ENCODE measurements at places on chromosomes 6 and 20.

DNA sequence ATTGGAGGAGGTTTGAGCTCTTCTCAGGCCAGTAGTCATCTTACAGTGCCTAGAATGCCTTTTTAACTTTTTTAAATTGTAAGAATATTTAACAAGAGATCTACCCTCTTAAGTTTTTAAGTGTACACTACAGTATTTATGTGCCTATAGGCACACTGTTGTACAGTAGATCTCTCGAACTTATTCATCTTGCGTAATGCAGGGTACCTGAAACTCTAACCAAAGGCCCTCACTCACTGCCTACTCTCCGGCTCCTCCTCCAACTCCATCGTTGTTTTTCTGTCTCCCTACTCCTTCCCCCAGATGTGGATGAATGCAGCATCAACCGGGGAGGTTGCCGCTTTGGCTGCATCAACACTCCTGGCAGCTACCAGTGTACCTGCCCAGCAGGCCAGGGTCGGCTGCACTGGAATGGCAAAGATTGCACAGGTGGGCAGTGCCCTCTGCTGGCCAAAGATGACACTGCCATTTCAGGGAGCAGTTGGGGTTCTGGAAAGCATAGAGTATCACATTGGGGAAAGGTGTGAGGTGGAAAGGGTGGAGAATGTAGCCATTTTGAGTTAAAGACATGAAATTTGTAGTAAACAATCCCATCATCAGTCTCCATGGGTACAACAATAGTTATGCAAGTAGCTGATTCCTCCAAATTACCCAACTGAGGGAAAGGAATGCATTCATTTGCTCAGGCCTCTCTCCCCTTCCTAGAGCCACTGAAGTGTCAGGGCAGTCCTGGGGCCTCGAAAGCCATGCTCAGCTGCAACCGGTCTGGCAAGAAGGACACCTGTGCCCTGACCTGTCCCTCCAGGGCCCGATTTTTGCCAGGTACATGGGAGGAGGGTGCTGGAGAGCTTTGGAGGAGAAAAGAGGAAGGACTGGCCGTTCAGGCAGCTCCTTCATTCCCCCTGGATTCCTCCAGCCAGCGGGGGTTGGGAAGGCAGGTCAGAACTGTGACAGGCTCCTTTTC is 18.4 kb upstream of the ZNF76 start:
- DNase-seq, result peak; percentile 52

- peak; percentile 46 for DNase-seq
Measured at GRCh38 chr6:107489636-107490565, at the start of gene SOBP. TSS of gene SOBP (plus strand) at chr6:107490117. CDS start at chr6:107490617, 500 bp downstream.

DNA sequence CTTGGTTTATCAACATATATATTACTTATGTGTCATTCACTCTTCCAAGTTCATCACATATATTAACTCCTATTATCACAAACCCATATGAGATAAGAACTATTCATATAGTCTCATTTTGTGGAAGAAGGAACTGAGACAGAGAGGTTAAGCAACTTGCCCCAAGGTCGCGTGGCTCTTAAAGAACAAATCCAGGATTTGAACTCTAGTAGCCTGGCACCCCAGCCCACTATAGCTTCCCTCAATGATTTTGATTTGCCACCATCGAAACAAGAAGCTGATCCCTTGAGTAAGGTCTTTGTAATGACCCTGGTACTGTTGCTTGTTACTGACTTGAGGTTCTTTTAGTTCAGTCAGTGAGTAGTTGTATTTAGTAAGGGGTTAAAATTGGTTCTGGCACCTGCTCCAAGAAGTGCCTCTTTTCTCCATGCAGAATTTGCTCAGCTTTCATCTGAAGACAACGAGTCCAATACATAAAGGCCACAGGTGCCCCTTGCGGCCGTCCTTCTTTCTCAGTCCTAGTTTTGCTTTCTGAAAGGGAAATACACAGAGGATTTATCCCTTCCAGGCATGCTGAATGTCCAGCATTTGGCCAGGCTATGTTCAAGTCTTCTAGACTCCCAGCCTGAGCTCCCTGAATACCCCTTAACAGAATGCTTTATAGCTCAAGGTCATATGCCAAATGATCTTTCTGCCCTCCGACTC is 253.0 kb downstream of the TBC1D7 start:
- no peak for DNase-seq

DNA sequence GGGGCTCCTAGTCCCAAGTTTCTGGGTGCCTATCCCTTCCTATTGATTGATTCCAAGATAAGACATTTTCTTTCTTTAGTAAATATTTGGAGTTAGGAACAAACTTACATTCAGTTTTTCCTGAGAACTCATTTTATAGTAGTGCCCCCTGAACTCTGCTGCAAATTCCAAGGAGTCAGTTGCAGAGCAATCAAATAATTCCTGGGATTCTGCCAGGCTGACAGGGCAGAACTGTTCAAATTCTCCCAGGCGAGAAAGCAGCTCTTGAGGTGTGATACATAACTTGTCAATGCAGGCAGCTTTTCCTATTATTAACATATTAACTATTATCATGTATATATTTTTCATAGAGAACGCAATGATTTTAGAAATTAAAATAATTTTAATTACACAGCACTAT is 15.9 kb upstream of the ZBTB24 start:
- DNase-seq, result no peak

GRCh38 chr6:88804701-88805100 is 158.7 kb downstream of the RNGTT start:
- no peak for DNase-seq

DNA sequence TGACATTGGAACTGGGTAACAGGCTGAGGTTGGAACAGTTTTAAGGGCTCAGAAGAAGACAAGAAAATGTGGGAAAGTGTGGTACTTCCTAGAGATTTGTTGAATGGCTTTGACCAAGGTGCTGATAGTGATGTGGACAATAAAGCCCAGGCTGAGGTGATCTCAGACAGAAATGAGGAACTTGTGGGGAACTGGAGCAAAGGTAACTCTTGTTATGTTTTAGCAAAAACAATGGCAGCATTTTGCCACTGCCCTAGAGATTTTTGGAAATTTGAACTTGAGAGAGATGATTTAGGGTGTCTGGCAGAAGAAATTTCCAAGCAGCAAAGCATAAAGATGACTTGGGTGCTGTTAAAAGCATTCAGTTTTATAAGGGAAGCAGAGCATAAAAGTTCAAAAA is 474.7 kb upstream of the ADGRB3 start:
- no peak for DNase-seq

DNA sequence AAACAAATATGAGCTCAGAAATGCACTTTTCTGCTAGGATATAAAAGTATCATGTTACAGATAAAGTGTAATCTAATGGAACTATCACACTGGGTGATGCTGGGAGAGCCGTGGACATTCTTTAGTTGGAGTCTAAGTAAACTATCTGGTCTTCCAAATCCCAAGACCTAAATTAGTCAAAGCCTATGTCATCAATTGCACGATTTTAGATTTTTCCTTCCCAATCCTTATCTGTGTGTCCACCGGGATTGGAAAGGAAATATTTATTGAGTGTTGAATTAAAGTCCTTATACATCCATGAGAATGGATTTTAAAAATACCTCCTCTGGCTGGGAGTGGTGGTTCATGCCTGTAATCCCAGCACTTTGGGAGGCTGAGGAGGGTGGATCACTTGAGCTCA is 19.6 kb upstream of the MRAP2 start:
- no peak for DNase-seq

DNA sequence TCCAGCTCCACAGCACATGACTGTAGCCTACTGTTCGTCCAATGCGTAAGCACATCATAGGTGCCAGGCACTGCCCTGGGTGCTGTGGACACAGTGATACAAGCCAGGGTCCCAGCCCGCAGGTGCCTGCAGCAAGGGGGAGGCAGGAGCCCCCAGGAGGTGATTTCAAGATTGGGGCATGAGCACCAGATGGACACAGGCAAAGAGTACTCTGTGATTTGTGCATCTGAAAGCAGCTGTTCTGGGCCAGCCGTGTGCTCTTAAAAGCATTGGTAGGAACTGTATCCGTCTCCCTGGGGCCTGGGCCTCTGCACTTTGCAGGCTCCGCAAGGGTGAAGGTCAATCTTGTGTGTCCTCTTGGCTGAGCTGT is 149.8 kb downstream of the SYCP2 start:
- DNase-seq, result no peak

DNA sequence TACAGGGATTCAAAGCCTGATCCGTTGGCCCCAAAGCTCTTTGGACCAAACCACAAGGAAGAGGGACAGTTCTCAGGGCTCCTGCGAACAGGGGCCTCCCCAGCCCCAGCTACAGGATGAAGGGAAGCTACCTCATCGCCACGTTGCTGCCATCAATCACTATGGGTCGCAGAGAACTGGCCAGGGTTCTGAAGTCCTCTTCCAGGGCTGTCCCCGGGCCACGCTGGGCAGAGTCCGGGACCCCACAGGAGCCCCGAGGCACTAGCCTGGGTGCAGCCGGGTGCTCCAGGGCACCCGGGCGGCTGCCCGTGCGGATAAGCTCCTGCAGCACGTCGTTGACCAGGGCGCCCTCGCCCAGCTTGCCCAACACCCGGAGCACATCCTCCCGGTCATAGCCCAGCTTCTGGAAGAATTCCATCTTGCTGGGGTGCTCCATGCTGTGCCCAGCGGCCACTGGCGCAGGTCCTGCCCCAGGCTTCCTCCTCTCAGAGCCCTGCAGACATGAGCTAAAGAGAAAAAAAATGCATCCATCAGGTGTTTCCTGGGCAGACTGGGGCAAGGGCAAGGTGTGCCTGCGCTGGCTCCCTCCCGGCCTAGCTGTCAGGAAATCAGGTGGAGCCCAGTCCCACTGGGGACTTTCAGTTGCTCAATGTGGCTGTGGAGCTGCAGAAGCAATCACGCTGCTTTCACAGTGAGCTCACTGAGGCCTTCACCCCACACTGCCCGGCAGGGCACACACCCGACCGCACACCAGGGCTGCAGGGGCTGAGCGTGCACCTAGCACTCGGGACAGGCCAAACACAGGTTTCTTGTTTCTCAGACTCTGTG is 10.5 kb downstream of the ZC3H12D start:
- no peak for DNase-seq

DNA sequence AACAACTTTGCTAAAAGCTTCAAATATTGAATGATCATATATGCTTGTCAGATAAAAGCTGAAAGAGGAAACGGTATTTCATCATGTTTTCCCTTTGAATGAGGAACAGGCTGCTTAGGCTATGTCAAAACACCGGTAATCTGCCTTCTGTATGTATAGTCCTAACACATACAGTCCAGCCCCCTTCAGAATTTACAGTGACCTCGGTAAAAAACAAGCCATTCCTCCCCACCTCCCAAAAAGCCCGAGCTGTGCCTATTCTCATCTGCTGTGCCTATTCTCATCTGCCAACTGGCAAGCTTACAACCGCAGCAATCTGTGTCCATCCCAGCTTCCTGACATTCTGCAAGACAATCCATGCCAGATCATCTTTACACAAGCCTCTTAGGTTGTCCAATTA is 26.8 kb upstream of the UBE2J1 start:
- DNase-seq, result no peak

GRCh38 chr6:33190504-33191107 is 1.7 kb downstream of the COL11A2 start:
- DNase-seq, result no peak

DNA sequence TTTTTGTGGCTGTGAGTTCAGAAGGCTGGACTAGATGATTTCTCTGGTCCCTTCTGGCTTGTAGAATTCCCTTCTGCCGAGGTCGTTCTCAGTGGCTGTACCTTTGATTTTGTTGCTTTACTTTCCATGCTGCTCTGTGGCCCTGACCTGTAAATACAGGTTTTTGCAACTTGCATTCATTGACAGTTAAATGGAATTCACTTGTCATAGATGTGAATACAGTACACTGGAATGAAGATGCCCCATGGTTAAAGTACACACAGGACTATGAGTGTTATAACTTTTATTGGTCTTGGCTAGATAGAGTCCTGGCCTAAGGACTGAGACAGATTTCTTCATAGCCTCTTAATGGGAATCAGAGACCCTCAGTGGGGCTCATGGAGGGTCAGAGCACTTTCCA is 12.9 kb upstream of the EFCAB8 start:
- no peak for DNase-seq

DNA sequence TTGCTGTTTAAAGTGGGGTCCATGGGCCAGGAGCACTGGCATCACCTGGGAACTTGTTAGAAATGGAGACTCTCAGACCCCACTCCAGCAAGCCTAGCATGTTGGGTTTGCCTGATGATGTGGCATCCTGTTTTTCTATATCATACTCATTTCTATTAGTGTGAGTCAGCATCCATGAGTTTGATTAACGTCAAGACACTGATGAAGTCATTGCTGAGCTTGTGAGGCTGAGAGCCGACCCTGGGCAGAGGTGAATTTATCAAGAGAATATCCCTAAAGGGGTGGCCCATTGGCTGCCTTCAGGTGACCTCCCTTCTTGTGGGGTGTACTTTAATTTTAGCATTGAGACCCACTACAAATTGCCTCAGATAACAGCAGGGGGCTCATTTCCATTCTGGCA is 43.4 kb upstream of the RNF144B start:
- no peak for DNase-seq

- no peak for DNase-seq
Measured at GRCh38 chr6:8904754-8905153, 469.4 kb upstream of the SLC35B3 start.

DNA sequence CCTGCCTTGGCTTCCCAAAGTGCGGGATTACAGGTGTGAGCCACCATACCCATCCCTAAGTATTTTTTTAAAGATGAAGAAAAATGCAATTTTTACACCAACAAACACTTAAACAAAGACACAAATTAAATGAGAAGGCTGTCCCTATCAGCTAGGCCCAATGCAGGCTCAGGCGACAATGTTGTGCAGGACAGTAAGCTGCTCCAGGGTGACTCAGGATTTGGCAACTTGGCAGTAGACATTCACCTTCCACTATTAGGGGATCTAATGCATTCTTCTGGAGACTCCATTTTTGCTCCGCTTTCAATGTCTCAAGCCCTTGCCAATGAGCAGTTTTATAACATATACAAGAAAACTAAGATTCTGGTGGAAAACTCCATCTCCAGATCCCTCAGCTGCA is 19.7 kb downstream of the NDRG3 start:
- DNase-seq, result no peak

- no peak for DNase-seq
Measured at GRCh38 chr6:137095651-137096238, 51.0 kb upstream of the IL20RA start.

DNA sequence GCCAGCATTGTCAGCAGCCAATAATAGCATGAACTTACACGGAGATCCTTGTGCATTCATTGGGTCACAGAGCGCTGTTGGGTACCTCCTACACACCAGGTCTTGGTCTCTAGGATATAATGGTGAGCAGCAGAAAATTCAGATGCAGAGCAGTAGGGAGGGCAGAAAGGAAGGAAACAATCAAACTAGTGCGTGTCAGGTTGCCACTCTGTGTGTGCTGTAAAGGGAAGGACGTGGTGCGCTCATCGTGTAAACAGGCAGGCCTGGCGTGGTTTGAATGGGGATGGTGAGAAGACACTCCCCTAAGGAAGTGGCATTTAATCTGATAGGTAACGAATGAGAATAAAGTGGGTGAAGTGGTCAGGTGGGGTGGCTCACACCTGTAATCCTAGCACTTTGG is 336.4 kb downstream of the CDH26 start:
- no peak for DNase-seq
